Activated CD8-positive, alpha-beta memory T cell treated with anti-CD3 and anti-CD28 coated beads for 24 hours (primary cell): ENCODE measurements at places on chromosomes 5 and 9.

GRCh38 chr9:24144796-24145195, 318.8 kb upstream of the ELAVL2 start:
- DNase-seq: no peak

- no peak for DNase-seq
These were observed 153.0 kb upstream of the SMIM23 start for GRCh38 chr5:171632616-171633015.

DNA sequence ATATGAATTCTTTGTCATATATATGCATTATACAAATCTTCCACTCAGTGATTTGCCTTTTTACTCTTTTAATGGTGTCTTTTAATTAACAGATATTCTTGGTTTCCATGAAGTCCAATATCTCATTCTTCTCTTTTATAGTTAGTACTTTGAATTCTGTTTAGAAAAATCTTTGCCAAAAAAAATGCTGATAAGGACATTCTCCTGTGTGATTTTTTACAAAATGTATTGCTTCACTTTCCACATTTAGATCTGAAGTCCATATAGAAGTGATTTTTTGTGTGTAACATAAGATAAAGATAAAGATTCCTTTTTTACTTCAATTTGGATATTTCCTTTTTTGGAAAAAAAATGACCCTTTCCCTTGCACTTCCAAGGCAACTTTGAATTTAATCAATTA, 50.3 kb downstream of the OTP start:
- DNase-seq: no peak

GRCh38 chr9:84990416-84990815, 320.9 kb downstream of the NTRK2 start:
- DNase-seq: no peak

- DNase-seq: no peak
These were observed 87.2 kb upstream of the RAPGEF1 start for GRCh38 chr9:131826966-131827525.

DNA sequence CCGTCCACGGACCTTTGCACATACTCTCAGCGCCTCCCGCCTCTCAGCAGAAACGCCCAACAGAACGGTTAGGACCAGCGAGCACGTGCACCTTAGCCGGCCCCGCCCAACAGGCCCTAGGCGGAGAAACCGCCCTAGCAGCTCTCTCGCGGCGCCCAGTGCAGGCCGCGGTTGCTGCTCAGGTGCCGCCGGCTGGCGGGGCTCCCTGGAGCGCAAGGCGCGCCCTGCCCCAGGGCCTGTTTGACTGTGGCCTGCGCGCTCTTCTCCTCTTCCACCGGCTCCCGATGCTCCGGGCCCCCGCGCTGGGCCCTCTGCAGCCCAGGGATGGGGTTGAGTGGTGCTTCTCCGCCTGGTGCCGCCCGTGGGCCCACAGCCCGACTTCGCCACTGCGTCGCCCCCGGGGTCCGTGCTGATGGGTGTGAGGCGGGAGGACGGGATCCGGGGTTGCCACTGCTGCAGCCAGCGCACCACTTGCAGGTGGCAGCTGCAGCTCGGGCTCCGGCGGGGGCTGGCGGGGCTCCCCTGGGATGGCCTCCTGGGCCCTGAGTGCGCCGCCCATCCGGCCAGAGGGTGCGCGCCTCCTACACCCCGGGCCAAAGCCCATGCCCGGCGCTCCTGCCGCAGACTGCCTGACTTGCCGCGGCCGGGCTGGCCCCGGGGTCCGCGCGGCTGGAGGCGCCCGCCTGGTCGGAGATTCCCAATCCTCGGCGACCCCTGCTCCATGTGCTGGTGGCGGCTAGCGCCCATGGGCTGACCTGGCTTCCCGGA, 1889.4 kb upstream of the CDH9 start:
- no peak for DNase-seq
